Activated CD8-positive, alpha-beta T cell treated with anti-CD3 and anti-CD28 coated beads, Interleukin-2, amount 10 ng/mL, durations not matched to agents 7 days and 5 days (primary cell): ENCODE measurements at places on chromosomes 6 and 20. TPM values are rescaled to one million over a fixed set of nuclear protein-coding genes. Genes with fewer than 3 reads are reported as not detected.
A peak's percentile ranks its signal among the peaks of the same experiment; 100 is the strongest.

DNA sequence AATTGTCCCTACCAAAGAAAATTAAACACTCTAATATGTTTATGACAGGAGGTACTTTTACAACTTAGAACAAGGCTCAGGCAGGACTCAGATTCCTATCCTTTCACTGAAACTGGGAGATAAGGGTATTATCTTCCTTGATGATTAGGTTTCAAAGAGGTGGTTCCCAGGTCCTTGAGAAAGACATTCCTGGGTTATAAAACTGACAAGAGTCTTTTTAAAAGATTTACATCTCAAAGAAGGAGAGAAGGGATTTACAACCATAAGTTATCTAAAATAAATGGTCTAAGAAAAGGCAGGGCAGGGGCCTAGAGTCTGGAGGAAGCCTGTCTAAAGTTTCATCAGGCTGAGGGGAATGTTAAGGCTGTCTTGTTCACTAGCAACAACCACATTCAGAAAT lies 1492.5 kb downstream of the HACE1 start:
- no peak for DNase-seq

DNA sequence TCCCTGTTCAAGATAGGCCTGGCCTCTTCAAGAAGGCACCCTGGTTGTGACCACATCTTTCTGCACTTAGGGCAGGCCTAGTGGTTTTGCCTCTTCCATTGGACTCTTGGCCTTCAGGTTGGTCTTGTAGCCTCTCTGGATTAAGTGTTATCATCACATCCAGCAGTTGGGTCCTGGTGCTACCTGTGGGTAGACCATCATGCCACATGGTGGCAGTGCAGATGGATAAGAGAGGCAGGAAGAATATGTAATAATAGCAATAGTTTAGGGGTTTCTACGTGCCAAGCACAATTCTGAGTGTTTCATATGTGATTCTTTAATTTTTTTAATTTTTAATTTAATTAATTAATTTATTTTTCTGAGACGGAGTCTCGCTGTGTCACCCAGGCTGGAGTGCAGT lies 28.5 kb upstream of the SNRPB2 start:
- DNase-seq: peak; percentile 57

DNA sequence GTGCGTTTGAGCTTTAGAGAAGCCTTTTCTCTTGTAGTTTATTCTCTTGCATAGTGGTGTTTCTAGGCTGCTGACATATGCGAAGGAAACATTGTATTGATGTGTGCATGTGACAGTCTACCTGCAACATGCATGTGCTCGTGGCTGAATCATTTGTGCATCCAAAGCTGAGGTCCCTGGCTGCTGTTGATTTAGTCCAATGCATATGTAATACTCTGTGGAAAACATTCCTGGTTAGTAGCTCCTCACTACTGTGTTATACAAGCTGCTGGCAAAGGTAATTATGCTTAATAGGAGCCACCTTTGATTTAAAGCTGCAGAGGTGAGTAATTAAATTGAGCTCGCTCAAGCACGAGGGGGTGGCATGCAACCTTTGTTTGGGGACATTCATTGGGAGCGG lies 24.5 kb downstream of the TSHZ2 start:
- no peak for DNase-seq

DNA sequence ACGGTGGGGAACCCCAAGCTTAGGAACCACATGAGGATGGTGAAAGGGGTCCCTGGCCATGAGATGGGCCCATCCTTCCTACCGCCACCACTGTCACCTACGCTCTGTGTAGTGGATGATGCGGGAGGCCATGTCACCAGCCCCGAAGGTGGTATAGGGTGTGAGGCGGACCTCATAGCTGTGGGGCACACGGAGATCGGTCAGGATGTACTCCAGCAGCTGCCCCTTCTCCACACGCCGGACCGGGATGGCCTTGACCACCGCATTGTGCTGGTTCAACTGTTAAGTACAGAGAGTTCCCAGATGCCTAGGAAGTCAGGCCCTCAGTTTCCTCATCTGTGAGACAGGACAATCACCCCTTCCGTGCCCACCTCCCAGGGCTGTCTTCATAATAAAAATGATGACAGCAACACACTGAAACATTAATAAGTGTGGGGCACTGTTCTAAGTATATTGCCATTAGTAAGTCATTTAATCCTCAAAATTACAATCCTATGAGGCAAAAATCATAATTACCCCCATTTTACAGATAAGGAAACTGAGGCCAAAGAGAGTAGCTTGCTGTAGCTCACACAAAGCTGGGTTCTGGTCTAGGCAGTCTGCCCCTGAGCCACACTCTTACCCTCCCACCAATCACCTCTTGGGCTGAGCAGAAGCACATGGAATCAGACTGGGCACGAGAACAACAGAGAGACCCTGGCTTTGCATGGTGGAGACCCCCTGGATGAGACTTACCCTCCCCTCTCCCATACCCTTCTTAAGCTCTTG lies 51.4 kb downstream of the MDGA1 start:
- DNase-seq: no peak

- DNase-seq: no peak
Measured at GRCh38 chr20:49811825-49812506, 662 bp upstream of the SLC9A8 start.

Gene CPXM1
- 0.26 TPM for total RNA-seq

Gene SLC17A4
- not detected for total RNA-seq

Gene HLA-DOA
- 4.2 TPM for total RNA-seq

GRCh38 chr20:49278818-49279676 lies 1.2 kb upstream of the ZNFX1 start:
- peak; percentile 58 for DNase-seq

- DNase-seq: no peak
Measured at GRCh38 chr6:98824162-98824901, 10.0 kb upstream of the POU3F2 start.

- peak; percentile 41 for DNase-seq
Measured at GRCh38 chr6:6315660-6316059, 4.8 kb downstream of the F13A1 start.

- no peak for DNase-seq
Measured at GRCh38 chr6:151514000-151514730, 20.3 kb downstream of the CCDC170 start.
